ENCODE measurements at places on chromosomes 2 and 18.

- DNase-seq: peak; percentile 54
These were observed 1.1 kb upstream of the FARP2 start for GRCh38 chr2:241354668-241355658.

- no peak for DNase-seq
These were observed 168.4 kb downstream of the NDUFA10 start for GRCh38 chr2:239856620-239857285.

- DNase-seq: no peak
These were observed 29.4 kb upstream of the CHMP3 start for GRCh38 chr2:86592547-86593230.

- DNase-seq: no peak
These were observed 1000.2 kb downstream of the TDRD15 start for GRCh38 chr2:22124003-22124402.

DNA sequence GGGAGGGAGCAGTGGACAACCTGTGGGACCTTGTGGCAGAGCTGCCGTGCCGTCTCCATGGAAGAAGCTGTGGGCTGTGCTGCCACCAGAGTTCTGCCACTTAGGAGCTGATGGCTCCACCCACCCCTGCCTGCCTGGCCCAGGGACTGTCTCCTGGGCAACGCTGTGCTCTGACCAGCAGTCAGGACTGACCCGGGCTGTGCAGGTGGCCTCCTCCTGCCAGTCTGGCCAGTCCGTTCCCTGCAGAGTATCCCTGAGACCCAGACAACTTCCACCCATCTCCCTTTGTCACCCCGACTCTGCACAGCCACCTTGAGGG lies 12.8 kb downstream of the ASIC4 start:
- DNase-seq: no peak

GRCh38 chr18:40841467-40841866 lies 1113.6 kb upstream of the PIK3C3 start:
- no peak for DNase-seq

GRCh38 chr2:119263025-119263424 lies 39.4 kb downstream of the STEAP3 start:
- no peak for DNase-seq

GRCh38 chr2:120986898-120987650 lies 251.4 kb downstream of the GLI2 start:
- no peak for DNase-seq

DNA sequence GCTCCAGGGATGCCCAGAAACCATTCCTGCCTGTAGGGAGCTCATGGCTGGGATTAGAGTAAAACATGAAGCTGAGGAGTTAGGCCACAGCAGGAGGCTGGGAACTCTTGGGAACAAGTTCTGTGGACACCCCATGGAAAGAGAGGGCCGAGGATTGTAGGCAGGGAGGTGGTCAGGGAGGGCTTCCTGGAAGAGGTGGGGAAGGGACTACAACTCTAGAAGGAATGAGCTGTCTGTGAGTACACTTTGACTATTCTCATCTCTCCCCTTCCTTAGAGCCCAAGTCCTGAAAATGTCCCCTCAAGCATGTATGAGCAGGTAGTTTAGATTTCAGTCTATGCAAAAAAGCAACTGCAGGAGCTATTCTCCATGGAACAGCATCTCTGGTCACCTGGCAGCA lies 139.9 kb upstream of the GLI2 start:
- DNase-seq: no peak

DNA sequence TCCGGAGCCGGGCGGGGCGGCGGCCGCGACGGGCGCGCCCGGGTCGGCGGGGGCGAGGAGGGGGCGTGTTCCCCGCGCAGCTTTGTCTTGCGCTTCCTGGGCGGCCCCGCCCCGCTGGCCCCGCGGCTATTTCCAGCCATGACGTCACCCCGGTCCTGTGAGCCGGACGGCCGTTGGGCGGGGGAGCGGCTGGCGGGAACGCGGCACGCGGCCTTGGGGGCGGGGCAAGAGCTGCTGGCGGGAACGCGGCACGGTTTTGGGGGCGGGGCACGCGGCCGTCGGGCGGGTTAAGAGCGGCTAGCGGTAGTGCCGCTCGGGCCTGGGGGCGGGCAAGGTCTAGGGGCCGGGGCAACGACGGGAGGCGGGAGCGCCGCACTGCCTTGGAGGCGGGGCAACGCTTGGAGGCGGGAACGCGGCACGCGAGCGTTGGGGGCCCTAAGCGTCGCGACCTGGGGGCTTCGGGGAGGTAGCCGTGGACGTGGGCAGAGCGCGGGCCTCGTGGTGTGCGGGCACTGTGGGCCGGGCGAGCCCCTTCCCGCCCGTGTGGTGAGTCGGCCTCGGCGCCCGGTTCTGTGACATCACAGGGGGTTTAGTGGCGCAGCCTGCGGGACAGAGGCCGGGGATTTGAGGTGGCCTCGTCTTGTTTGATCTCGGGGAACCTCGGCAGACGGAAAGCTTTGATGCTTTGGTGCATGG lies 704 bp downstream of the KLF11 start:
- peak; percentile 89 for DNase-seq

DNA sequence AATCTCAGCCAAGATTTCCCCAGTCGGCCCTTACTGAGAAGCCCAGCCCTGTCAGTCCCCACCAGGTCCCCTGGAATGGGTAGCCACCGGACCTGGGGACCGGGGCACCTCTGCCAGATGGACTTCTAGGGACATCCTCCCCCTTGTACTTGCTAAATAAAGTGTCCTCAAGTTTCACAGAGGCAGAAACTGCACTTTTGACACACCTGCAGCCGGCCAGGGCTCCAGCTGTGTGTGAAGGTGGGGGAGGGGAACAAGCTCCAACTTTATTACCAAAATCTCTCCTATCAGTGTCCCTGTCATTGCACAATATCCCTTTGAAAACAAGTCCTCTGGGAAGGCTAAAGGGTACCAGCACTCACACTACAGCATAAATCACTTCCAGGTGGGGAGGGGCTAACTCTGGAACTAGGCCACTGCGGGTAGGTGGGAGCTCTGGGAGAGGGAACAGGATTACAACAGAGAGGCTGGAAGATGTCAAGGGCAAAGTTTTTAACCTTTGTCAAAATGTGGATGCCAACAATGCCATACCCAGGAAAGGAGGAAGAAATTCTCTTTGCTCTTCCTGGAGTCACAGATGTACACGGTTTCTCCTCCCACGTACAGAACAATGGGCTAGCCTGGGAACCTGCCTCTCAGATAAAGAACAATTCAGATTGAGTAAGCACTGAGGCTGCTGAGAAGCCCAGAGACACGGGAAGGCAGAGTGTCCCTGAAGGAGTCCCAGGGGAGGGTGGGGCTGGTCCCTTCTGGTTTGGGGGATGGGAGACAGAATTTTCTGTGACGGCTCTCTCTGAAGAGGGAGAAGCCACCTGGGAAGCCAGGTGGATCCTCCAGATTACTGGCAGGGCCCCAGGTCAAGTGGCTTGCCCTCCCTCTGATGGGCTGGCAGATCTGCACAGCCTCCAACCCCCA lies 11.0 kb downstream of the SDC1 start:
- no peak for DNase-seq

- no peak for DNase-seq
These were observed 133.1 kb downstream of the NCKAP5 start for GRCh38 chr2:133434959-133435668.

DNA sequence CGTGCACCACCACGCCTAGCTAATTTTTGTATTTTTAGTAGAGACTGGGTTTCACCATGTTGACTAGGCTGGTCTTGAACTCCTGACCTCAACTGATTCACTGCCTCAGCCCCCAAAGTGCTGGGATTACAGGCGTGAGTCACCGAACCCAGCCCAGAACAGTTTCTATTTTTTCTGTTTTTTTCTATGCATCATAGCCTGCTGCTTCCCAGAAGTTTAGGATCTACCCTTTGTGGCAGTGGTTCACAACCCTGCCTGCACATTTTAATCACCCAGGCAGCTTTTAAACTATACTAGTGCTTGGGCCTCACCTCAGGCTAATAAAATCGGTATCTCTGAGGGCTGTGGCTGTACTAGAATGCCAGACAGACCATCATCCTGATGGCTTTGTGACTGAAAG lies 39.7 kb upstream of the SOCS6 start:
- no peak for DNase-seq

GRCh38 chr2:18312818-18313217 lies 247.6 kb downstream of the RDH14 start:
- no peak for DNase-seq

DNA sequence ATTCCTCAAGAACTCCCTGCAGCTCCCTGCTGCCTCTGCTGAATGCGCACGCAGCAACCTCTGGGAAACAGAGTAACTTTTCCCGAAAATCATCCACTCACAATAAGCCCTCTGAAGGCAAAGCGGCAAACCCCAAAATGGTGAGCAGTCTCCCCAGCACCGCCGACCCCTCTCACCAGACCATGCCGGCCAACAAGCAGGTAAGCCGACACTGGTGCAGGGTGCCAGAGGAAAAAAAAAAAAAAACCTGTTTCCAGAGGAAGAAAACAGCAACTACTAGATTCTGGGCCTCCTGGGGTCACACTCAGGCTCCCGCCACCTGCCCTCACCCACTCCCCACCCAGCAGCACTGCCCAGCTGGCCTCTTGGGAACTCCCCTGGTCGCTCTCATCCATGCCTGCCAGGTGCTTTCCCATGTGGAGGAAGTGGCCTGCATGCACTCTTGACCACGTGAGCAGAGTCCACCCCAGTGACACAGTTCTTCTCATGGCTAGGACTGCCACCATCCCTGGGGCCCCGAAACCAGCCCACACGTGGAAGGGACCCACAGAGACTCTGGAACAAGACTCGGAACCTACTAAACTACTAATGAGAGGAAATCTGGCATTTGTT lies 36.9 kb downstream of the KCTD18 start:
- no peak for DNase-seq

GRCh38 chr18:62844850-62845643 lies 129.7 kb downstream of the PHLPP1 start:
- no peak for DNase-seq

DNA sequence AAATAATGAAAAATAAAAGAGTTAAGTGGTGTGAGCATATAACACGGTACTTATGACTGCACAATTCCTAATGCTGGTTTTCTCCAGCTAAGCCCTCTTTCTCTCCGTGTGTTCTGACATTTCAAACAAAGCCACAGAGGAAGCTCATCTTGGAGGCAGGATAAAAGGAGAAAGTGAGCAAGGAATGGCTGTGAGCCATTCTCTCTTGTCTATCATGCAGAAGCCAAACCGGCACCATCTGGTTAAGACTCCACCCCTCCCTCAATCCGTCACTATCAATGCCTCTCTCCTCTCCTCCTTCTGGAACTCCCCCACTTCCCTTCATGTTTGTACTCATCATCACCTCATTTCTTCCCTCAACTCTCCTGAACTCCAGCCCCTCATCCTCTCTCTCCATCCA lies 210.4 kb downstream of the TMEM163 start:
- DNase-seq: no peak

- DNase-seq: no peak
These were observed 252.2 kb upstream of the CDH20 start for GRCh38 chr18:61080954-61081528.

GRCh38 chr2:8858264-8858663 lies 20.9 kb upstream of the KIDINS220 start:
- no peak for DNase-seq

DNA sequence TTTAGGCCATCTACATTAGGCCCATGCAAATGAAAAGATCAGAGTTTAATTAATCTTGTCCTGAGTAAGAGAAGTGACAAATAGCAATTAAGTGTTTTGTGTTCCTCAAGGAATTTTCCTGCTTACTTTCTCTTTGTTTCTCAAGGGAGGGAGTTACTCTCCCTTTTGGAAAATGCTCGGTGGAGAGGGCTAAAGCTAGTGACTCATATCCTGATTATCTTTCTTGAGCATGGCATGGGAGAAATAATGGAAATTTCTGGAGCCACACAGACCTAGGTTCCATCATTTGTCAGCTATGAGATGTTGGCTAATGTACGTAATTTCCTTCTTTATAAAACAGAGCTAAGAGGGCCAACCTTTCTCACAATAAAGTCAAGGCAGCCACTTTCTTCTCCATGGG lies 177.1 kb downstream of the ETAA1 start:
- DNase-seq: no peak

DNA sequence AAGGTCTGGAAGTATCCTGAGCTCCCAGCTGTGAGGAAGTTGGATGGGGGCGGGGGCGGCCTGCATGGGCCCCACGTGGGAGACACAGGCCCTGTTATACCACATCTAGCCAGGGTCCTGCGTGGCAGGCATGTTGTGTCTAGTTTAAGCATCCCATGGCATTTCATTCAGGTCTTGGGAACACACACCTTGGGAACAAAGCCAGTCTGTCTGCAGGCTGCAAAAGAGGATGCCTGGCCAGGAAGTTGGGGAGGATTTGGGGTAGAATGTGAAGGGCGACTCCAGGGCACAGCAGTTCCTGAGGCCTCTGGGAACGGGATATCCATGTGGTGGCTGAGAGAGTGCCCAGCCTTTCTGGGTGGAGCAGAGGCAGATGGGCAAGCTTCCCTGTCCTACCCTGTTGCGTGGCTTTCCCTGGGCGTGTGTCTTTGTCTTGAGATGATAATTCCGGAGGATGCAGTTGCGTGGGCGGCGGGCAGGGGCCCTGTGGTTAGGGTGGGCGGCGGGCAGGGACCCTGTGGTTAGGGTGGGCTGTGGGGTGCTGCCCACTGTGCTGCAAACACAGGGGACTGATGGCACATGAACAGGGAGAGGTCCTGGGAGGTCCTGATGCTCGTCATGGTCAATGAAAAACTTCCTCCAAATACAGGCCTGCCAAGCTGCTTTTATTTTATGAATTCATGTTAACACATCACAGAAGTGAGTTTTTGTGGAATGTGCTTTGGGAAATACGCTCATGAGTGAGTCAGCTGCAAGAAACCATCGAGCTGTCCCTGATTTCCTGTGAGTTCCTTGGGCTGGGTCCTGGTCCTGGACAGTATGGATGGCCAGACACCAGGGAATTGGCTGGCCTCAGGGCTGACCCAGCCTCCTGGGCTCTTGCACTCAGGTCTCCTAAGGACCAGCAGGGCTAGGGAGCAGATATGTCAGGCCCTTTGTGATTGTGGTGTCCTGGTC lies 90.0 kb upstream of the HS6ST1 start:
- DNase-seq: no peak

DNA sequence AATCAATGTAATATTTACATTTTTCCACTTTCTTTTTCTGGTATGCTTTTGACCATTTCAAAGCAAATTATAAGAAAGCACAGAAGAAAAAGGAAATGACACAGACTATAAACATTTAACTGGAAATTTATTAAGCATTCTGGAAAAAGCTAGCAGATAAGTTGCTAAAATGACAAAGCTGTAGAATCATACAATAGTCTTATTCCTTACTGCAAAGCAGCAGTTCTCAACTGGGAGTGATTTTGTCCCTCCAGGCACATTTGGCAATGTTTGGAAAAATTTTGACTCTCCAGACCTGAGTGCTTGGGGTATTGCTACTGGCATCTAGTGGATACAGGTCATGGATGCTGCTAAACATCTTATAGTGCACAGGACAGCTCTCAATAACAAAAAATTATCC lies 75.1 kb downstream of the MBD5 start:
- DNase-seq: no peak

DNA sequence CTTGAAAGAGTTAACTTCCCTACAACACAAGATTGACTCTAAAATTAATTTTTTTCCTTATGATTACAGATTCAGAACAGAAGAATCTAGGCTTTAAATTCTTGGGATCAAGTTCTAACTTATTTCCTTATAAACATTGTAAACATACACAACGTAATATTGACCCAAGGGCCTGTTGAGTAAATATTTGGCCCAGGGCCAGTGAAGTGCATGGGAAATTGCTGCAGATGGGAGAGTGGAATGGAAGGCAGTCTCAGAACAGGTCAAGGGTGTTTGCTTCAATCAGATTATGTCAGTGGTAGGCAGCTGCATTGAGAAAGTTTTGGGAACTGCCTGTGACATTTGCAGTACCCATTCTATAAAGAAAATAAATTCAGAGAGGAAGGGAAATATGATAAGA lies 137.6 kb downstream of the MYO1B start:
- no peak for DNase-seq

GRCh38 chr18:45197526-45197970 lies 417.7 kb upstream of the SLC14A2 start:
- DNase-seq: no peak

- no peak for DNase-seq
These were observed 55.2 kb downstream of the PARD6G start for GRCh38 chr18:80191907-80192652.
